SW480 (cell line): ENCODE measurements at places on chromosomes 2 and 18.
A peak's percentile ranks its signal among the peaks of the same experiment; 100 is the strongest.

GRCh38 chr2:56456791-56457190 lies 273.0 kb downstream of the CCDC85A start:
- no peak for DNase-seq

DNA sequence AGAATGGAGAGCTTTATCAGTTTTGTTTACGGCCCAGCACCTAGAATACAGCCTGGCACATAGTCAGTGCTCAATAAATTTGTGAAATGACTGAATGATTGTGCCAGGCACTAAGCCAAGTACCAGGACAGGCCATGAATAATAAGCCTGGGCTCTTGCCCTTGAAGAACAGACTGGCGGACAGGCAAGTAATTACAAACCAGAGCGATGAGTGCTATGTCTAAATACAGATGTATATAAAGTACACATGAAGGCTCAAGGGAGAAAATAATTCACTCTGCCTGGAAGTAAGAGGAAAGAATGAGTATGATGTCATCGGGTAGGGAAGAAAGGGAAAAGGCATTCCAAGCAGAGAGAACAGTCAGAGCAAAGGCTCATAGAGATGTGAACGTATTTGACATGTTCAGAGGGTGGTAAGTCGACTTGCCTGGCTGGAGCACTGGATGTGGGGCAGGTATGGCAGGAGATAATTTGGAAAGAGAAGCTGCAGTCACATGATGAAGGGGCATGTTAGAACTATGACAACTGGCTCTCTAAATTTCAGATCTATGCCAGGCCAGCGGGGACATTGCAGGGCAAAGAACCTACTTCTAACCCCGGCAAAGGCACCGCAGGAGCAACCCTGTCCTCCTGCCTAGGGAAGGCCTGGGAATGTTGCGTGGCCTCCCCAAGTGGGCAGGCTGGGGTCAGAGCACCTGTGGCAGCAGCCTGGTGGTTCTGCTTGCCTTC lies 119.1 kb upstream of the STPG4 start:
- no peak for DNase-seq

GRCh38 chr2:181723731-181724130 lies 43.4 kb upstream of the NEUROD1 start:
- DNase-seq, result no peak

DNA sequence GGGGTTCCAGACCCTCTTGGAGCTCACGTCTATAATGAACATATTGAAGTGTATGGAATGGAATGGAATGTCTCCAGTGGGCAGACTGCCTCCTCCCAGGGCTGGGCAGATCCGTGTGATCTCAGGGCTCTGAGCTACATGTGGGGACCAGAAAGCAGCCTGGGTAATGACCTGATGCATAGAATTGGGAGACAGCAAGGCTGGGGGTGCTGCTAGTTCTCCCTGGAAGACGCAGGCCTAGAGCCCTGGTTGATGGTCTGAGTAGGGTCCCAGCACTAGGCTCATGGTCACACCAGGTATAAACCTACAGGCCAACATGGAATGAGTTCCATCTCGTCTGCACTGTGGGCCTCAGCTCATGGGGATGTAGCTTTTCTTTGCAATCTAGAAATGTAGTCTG lies 46.7 kb downstream of the ACAA2 start:
- DNase-seq, result no peak

DNA sequence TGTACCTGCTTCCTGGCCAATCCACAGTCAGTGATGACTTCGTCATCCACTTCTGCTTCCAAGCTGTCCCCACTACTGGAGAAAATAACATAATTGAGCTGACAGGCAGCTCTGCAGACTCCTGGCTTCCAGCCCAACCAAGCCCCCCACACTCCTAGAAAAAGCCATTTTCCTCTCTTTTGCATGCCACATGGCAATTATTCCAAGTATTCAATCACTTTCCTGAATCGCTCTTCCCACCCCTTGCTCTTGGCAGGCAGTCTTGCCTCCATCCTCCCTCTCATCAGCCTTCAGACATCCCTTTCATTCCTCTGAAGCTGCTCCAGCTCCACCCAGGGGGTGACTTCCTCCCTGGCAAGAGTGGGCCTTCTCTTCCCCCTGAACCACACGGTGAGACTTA lies 14.3 kb upstream of the ST8SIA5 start:
- no peak for DNase-seq

GRCh38 chr2:108833219-108833618 lies 46.6 kb downstream of the CCDC138 start:
- DNase-seq, result no peak

- DNase-seq, result peak; percentile 47
Measured at GRCh38 chr2:47070155-47070919, 84.8 kb downstream of the STPG4 start.

DNA sequence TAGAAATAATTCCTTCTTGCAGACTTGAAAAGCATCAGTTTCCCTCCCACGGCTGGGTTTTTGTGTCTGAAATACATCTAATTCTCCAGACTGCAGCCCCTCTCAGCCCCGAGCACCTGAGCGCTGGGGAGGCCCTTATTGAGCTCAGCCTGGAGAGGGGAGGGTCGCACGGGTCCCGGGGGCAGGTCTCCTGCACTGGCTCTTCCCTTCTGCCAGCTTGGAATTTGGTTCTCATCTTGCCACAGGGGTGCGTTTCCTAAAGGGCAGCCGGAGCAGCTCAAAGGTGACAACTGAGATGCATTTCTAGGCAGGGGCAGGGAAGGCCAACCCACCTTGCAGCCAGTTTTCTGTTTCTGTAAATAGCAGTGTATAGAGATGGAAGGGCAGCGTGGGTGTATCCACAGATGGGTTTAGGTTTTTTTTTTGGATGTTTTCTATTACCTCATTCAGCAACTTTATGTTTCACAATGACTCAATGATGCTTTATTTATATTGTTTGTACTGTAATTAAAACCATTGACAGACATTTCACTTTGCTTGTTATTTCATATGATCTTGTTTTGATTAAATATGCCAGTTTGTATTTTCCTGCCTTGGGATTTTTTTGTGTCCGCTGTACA lies 37.0 kb downstream of the GBX2 start:
- no peak for DNase-seq

- DNase-seq, result no peak
Measured at GRCh38 chr2:181832015-181832414, 59.5 kb upstream of the ITPRID2 start.

DNA sequence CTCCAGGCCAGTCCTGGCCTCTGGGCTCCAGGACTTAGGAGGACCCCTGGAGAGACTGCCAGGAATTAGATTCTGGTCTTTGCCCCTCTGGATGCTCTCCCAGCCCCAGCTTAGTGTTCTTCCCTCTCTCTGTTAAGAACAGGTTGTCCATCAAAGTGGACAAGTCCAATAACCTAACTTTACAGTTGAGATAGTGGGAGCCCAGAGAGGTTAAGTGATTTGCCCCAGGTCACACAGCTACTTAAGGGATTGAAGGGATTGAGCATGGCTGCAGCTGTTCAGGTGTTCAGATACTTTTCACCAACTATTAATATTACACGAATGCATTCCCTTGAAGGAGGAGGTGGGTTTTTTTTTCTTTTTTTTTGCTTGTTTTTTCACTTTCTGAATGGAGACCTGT lies 57.6 kb downstream of the EDAR start:
- no peak for DNase-seq

DNA sequence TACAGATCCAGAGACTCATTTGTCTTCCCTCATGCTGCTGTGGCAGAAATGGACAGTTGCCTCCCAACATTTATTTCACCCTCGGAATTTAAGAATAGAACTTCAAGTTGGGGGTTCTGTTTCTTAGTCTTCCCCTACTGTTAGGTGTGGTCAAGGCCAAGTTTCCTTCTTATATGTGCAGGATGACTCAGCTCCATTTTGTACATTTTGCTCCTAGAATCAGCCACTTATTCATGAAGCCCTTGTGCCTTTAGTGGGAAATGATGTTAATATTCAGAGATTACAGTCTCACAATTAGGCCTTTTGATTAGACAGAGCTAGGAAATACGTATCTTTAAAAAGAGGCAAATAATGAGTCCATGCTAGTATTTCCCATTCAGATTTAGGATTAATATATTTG lies 46.2 kb upstream of the ELOA2 start:
- no peak for DNase-seq

DNA sequence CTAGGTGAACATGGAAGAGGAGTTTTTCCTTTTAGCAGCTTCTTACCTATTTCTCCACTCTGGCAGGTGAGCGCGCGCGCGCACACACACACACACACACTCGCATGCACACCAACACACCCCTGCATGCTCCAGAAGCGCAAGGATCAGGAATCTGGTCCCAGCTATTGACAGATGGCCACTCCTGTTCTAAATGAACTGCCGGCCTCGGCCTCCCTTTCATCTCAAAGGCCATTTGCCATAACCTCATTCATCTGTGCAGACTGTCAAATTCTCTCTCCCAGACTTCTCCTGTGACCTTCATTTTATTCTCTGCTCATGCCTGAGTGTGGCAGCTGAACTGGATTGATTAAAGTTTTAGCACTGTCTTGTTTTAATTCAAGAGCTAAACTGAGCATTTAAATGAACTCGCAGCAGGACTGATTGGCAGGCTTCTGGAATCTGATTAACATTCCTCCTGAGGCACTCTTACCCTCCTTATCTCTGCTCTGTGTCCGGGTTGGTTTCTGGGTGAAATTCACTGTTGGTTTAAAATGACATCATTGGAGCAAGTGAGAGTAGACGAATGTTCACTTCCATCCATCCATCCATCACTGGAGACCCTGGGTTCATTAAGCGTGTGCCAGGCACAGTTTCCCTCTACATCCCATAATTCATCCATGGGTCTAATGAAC lies 58.8 kb downstream of the FECH start:
- peak; percentile 5 for DNase-seq

DNA sequence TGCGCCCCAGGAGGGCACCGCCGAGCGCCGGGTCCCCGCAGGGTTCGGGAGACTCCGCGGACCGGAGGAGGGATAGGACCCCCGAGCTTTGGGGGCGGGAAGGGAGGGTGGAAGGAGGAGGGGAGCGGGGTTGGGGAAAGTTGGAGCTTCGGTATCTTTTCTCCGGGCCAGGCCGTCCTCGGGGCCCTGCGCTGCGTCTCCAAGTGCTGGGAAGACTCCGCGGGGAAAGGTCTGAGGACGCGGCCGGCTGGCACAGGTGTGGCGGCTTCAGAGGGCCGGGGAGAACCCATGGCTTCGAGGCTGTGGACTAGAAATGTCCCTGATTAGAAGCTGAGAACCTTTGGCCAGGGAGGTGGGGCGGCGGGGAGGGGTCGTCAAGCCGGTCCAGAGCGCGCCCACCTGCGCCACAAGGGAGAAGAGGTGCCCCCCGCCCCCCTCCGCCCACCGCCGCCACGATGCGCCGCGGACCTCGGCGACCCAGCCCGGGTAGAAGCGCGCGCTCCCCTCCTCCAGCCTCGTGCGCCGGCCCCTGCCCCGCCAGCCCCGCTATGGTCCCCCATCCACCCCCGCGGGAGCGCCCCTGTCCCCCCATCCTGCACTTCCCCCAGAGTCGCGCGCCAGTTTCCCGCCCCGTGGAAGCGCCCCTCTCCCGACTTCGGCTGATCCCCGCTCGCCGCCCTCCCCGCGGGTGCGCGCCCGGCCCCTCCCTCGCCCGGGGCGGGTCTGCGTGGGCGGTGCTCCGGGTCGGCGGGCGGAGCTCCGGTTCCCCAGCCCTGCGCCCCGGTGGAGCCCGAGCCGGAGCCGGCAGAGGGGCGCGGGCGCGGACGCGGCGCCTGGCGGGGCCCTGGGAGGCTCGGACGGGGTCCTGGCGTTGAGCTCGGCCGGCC lies at the start of gene SNTG2:
Gene SNTG2, plus strand, starts transcription at position 770 of the 887 bp plus-strand sequence. CDS start 148 bp downstream, outside the sequence.
- DNase-seq, result no peak

DNA sequence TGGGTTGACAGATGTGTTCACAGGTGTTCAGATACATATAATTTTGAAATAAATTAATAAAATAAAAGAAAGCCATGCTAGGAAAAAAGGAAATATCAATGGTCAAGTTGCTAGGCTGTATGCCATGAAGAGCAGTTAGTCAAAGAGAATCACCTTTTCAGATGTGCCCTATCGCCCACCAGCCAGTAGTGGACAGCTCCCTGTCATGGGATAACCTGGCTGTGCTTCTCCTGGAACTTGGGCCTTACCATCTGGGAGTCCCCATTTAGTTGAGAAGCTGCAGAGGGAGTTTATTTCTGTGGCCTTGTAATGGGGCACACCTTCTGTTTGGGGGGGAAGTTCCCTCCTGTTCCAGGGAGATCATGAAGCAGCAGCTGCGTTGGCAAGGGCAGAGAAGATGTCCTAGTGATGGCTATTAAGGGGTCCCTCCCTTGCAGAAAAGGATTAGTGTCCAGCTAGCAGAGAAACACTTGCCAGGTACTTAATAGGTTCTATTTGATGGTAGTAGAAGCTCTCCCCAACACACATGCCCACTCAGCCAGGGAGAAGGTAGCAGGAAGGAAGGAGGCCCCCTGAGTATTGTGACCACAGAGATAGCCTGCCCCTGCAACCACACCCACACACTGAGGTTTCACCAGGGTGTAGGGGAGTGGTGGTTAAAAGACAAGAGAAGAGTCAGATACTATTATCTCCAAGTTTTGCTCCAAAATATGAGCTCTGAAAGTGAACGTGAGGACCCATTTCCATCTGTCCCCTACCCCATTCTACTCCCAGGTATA lies 117.7 kb downstream of the B3GNT2 start:
- DNase-seq, result no peak

DNA sequence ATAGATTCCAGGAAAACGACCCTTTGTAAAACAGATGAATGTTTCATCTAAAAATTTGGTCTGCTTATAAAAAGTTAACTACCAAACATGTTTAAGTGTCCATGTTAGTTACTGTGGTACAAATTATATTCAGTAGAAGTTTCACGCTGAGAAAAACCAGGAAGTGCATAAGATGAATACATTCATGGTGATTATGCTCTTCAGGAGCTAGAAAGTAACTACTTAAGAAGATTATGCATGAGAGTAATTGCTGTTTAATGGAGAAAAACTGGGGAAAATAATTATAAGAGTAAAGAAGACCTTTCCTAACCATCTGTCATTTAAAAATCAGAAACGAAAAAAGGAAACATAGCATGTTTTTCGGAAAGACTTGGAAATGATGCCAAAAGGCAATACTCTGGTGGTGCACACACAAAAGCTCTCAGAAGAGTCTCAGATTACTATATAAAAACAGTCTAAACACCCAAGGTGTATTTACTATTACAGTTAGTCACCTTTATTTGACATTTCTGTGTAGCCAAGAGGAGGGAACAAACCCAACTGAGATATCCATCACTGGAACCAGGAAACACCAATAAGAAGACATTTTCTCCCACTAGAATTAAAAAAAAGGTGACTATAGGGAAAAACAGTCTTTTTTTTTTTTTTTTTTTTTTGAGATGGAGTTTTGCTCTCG lies 38.8 kb upstream of the METTL21A start:
- DNase-seq, result no peak

DNA sequence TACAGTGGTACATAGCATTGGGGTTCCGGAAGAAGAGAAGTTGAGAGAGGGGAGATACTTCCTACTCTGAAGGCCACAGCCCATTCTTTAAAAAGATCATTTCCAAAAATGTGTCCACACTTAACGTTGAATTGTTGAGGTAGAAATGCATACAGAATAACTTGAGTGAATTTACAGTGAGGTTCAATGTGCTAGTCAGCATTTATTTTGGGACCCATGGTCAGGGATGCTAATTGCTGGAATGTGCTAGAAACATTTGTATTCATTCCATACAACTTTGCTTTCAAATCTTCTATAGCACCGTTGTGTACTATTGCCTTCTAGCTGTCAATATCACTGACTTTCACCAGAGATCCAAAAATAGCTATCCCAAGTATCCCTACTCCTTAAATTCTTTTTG lies 325.9 kb downstream of the SATB2 start:
- no peak for DNase-seq
